ENCODE measurements at places on chromosomes 7 and 10. TPM values are rescaled to one million over a fixed set of nuclear protein-coding genes. Genes with fewer than 3 reads are reported as not detected.

The MMRN2 gene
- total RNA-seq: 24.7 TPM

The HOXA2 gene
- total RNA-seq: 0.61 TPM

The SFTPA1 gene
- total RNA-seq: not detected

The LIPM gene
- total RNA-seq: not detected

The RTKN2 gene
- total RNA-seq: 0.99 TPM

The TEX36 gene
- total RNA-seq: not detected

The PSD gene
- total RNA-seq: 0.31 TPM

The FAS gene
- total RNA-seq: 25.5 TPM

The ANKRD7 gene
- 1.4 TPM for total RNA-seq

All from hair follicular keratinocyte (primary cell).